ENCODE measurements at places on chromosomes 7 and 10. TPM values are rescaled to one million over a fixed set of nuclear protein-coding genes. Genes with fewer than 3 reads are reported as not detected.

DNA sequence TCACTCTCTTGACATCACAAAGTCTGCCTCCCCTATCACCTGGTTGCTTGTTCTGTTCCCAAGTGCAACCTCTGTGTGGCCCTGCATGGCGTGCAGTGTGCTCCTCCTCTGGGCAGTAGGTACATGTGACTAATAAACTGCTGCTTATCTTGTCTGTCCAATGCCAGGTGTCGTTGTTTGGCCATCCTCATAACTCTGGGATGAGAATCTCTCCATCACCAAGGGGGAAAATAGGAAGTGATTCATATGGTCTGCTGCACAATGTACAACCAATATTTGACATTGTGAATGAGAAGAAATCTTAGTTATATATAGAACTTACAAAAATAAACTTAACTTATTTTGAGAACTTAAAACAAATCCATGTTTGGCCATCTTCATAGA is 135.2 kb downstream of the INHBA start:
- DNase-seq: no peak

The PLA2G12B gene
- 0.41 TPM for total RNA-seq

- no peak for DNase-seq
Observed at GRCh38 chr7:121479466-121479865, 83.4 kb upstream of the FAM3C start.

GRCh38 chr7:105978035-105978434 is 15.0 kb downstream of the CDHR3 start:
- no peak for DNase-seq

DNA sequence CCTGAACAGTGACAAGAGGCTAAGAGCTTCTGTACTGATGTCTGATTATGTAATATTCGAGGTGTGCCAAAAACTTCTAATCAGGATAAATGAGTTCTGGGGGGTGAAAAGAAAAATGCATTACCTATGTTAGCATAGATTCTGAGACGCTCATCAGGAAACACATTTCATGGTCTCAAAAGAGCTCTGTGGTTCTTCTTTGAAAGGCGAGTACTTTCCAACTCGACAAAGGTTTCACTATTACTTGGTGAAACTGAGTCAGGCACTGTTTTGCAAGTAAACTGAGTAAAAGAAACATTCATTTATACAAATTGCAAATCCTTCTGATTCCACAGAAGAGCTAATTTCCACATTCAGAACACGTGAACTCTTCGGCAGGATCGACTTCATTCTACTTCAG is 523.2 kb downstream of the GATA3 start:
- no peak for DNase-seq

DNA sequence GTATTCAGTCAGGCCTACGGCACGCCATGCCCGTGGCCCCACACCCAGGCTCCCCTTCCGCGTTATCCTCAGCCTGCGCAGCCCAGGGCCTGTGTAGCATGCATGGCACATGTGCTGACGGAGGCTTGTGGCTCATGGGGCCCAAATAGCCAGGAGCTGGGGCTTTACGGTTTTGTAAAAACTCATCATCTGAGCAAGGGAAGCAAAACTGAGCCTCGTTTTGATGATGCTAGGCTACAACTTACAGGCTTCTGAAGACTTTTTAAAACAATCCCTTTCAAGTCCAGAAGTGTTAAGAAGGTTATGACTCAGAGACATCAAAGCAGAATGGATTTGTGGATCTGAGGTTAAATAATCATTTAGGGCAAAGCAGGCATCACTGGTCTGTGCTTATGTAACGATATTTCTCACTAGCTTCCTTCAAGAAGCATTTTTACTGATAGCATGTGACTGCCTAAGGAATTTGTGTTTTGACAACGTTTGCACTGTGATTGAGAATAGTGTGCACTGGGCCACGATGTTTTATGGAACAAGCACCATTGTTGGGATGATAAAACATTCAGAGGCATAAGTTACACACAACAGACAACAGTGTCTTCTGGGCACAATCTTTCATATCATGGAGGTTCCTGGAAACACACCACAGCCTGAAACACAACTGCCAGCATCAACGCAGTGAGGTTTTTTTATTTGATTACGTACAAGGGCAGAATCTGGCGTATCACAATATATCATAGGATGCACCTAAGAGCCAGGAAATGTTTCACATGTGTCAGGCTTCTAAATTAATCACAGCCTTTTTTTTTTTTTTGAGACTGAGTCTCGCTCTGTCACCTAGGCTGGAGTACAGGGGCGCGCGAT is 274.3 kb downstream of the CCDC3 start:
- DNase-seq: no peak

The VPS50 gene
- total RNA-seq: 119 TPM

DNA sequence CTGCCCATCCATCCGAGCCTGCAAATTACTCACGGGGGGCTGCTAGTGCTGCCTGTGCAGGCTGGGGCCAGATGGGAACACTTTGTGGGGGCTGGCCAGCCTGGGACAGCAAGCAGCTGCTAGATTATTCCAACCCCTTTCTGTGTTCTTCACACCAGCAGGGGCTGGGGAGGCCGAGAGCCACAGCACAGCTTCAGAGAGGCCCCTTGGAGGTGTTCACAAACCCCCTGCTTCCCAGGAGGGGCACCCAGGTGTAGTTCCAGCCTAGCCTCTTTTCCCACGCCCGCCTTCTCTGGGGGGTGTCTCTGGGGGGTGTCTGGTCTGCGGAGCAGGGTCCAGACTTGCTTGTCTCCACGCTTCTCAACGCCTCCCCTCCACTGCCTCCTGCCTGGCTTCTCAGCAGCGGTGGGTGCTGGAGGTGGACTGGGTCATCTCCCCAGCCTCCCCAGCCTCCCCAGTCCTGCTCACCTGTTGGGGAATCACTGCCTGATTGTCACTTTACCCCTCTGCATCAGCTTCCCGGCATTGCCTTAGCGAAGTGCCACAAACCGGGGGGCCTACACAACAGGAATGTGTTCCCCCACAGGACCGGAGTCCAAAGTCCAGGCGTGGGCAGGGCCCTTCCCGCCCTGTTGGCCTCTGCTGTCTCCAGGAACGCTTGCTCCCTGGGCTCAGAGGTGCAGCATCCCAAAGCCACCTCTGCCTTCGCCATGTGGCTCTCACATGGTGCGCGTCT is 74.0 kb upstream of the EN2 start:
- no peak for DNase-seq

DNA sequence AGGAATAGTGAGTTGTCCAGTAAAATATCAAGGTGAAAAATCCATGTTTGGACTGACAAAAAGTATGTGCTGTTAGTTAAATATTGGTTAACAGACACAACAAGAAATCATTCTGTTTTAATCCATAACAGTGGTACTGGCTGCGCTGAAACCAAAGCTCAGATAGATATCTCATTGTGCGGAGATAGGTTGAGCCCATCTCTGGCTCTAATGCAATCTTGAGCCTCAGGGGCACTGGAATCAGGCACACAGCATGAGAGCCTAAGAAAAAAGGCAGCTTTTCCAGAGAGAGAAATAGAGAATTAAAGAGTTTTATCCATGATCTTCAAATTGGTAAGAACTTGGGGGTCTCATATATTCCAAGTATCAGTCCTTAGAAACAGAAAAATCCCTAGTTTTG is 373.7 kb downstream of the HPSE2 start:
- no peak for DNase-seq

GRCh38 chr10:21826725-21827124 is 176.8 kb downstream of the DNAJC1 start:
- no peak for DNase-seq

DNA sequence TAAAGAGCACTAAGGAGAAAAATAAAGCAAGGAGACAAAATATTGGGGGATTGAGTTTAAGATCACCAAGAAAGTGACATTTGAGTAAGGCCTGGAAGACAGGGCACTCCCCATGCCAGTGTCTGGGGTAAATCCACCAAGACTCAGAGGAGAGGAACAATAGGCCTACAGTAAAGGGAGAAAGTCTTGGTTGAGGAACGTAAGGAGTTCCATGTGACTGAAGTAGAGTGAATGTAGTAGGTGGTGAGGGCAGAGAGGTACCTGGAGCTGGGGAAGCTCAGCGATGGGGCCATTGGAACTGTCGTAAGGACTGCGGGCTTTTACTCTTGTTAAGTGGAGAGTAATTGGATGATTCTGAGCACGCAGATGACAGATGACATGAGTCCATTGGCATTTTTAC is 69.4 kb downstream of the CPED1 start:
- no peak for DNase-seq

Measured in frontal cortex (tissue), 4 donors.